ENCODE measurements at places on chromosomes 2 and 18. TPM values are rescaled to one million over a fixed set of nuclear protein-coding genes. Genes with fewer than 3 reads are reported as not detected.

The NEB gene
- total RNA-seq = 7.7 TPM

The FEV gene
- total RNA-seq = not detected

The PAX8 gene
- total RNA-seq = 3.6 TPM

The SERPINB5 gene
- 327 TPM for total RNA-seq

- DNase-seq = no peak
Observed at GRCh38 chr2:65326276-65326675, 98.6 kb downstream of the ACTR2 start.

- no peak for DNase-seq
Observed at GRCh38 chr2:207501802-207502576, 27.8 kb upstream of the CREB1 start.

DNA sequence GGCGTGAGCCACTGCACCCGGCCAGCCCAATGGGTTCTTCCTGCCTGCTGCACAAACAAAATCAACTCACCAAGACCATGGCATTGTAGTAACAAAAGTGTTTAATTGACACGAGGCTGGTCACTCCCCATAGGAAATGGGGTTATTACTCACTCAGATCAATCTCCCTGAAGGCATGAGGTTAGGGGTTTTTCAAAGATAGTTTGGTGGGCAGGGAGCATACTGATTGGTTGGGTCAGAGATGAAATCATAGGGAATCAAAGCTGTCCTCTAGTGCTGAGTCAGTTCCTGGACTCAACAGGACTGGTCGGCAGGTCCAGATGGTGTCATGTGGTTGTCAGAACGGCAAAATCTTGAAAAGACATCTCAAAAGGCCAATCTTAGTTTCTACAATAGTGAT is 122.1 kb downstream of the TMEM17 start:
- DNase-seq = no peak

GRCh38 chr2:80256782-80257167 is 47.8 kb downstream of the LRRTM1 start:
- no peak for DNase-seq

DNA sequence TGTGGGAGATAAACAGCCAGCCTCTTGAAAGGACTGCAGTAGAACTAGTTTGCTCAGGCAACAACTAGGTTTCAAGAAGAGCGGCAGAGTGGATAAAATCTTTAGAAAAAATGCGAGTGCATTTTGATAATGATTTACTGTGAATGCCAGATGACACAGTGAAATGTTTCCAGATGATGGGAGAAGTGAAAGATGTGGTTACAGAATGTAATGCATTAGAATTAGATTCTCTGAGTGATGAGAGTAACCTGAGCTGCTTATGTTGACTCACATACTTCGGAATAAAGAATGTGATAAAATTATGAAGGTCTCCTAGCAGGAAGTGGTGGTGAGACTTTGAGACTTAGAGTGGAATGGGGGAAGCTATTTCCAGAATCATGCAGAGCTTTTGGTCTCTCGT is 184.3 kb downstream of the GULP1 start:
- no peak for DNase-seq

GRCh38 chr2:75547345-75548035 is 13.2 kb downstream of the EVA1A start:
- DNase-seq = no peak

GRCh38 chr2:127541809-127542208 is 6.3 kb downstream of the MYO7B start:
- DNase-seq = no peak

- DNase-seq = peak; percentile 48
Observed at GRCh38 chr2:234412726-234413125, 84.2 kb downstream of the ARL4C start.

DNA sequence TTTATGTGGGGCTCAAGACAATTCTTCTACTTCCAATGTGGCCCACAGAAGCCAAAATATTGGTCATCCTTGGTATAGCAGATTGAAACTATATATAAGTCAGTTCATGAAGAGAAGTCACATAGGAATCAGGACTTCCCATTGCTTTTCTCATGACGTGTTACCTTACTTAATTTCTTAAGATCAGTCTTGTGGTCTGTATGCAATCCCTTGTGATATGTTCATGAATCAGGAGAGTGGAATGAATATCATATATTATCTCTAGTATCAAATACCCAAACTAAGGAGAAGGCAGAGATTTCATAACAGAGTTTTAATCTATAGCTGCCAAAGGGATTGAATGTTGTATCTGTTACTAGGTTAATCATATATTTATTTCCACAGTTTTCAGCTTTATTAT is 1390.4 kb downstream of the SUCLG1 start:
- DNase-seq = no peak

GRCh38 chr18:44708451-44709083 is 27.9 kb downstream of the SETBP1 start:
- DNase-seq = no peak
